ENCODE measurements at places on chromosomes 1 and 21. TPM values are rescaled to one million over a fixed set of nuclear protein-coding genes. Genes with fewer than 3 reads are reported as not detected.

The IL20 gene
- not detected for polyA plus RNA-seq

DNA sequence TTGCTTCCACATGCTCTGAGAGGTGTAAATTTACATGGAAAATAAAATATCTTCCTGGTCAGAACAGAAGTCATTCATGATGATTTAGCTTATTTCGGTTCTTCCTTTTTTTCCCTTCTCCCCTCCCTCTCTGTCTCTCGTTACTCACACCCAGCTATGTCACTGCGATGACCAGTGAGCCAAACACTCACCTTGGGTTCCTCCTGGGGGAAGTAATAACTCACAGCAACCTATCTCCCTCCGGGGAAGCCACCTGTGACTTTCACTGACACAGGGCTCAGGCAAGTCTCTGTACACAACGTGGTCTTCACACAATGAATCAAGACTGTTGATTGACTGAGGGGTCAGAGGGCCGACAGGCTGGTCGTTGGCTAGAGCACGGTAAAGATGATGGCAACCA is 135.3 kb upstream of the VANGL1 start:
- no peaks in the 10 kb centered on the region for H3K4me1 ChIP-seq
- no peak for DNase-seq
- H3K27me3 ChIP-seq = peaks cover 2% of the 10 kb centered on the region
- no peaks in the 10 kb centered on the region for H3K36me3 ChIP-seq

The CD1B gene
- polyA plus RNA-seq = not detected

The PODN gene
- not detected for polyA plus RNA-seq

DNA sequence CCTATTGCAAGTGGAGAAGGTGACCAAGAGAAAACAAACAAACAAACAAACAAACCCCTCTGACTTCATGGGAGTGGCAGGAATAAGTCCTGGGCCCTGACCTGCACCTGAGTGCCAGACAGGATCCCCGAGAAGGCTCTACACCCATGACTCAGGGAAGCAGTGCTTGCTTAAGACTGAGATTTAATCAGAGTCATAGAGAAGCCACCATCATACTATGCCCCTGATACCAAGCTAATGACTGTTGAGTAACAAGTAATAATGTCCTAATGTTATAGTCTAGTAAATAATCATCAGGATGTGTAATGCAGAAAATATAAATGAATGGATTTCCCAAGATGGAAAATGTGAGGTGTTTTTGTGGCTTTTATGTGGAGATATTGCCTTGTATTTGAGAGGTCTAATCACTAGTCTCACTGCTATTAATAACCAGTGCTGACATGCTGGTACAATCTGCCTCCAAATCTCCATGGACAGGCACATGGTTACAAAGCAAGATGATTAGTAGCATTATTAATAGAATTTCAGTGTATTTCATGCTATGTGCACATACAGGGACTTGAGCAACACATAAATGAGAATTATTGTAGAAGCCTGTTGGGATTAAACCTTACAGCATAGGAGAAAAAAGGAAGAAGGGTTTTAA is 1290.9 kb downstream of the MRPL39 start:
- no peak overlapping the region for H3K4me3 ChIP-seq
- H3K4me1 ChIP-seq = no peaks in the 10 kb centered on the region
- no peaks in the 10 kb centered on the region for H3K27me3 ChIP-seq
- no peak overlapping the region for H3K27ac ChIP-seq
- H3K36me3 ChIP-seq = no peaks in the 10 kb centered on the region

Data from CD4-positive, CD25-positive, alpha-beta regulatory T cell (primary cell).